ENCODE measurements at places on chromosomes 3 and 15.

- DNase-seq = no peak
Observed at GRCh38 chr15:79060175-79060574, 30.4 kb downstream of the RASGRF1 start.

- DNase-seq = no peak
Observed at GRCh38 chr3:52983336-52983807, 62.5 kb downstream of the SFMBT1 start.

DNA sequence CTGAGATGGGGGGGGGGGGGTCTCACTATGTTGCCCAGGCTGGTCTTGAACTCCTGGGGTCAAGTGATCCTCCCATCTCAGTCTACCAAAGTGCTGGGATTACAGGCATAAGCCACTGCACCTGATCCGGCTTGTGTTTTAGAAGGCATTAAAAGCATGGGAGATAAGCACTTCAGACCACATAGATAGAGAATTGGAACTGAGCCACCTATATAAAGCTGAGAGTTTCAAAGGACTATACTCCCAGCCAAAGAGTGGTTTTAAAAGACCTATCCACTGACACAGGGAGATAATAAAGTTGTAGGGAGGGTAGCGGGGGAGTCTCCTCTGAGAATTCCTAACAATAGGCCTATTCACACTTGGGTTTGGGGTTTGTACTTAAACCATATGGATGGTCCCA is 34.8 kb downstream of the DENND4A start:
- no peak for DNase-seq

DNA sequence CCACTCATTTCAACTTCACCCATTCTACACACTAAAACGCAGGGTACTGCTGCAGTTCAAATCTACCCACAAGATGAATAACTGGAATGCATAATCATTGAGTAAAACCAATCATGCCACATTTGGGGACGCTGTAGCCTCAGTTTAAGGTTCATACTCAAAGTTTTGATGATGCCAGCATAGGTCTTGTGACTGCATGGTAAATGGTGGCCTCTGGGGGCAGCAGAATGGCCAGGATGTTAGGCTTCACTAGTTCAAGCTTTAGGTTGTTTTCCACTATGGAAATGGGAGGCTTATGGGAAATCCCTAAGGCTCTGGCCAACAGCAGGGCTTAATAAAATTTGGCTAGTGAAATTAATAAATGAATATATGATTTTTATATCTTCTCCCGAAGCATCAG is 104.3 kb upstream of the TSC22D2 start:
- no peak for DNase-seq

- no peak for DNase-seq
Observed at GRCh38 chr3:187737368-187738070, 7.7 kb downstream of the BCL6 start.

DNA sequence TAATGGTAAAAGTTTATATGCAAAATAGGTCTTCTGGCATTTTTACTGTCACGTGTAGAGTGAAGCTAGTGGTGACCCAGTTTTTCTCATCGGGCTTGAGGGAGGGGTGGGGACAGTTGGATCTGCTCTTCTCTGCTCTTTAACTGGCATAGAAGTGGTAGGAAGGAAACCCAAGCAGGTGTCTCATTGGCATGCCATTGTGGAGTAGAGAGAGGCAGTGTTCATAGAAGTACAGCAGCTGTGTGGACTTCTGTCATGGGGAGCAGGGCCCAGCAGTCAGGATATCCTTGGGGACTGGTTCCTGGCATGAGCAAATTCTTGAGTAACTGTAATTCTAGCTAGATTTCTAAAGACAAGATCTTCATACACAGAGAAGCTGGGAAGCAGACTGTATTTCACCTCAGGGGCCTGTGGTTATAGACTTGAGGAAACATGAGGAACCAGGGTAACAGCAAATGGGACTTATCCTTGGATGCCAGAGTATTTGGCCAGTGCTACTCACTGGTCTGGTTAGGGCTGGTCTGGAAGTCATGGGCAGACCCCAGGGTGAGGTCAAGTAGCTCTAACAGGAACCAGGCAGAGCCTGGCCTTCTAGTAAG is 42.9 kb downstream of the CDIN1 start:
- no peak for DNase-seq

DNA sequence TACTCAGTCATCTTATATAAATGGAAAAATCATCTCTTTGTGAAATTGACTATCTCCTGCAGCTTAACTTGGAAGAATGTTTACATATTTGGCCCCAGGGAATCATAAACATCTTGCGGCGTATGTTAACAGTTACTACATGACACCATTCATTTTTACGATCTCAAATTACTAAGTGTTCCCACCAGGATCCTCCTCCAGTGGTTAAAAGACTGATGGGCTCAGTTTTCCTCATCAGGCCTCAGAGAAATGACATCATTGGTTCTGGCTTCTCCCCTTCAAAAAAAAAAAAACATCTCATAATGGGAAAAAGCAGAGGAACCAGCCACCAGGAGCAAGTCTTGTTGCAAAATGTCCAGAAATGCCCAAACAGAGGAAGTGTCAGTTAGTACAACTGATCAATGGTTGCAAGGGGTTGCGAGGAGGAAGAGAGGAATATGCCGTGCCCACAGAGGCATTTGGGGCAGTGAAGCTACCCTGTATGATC is 70.5 kb upstream of the LIPC start:
- no peak for DNase-seq

- no peak for DNase-seq
Observed at GRCh38 chr3:37093481-37093880, 80.9 kb downstream of the LRRFIP2 start.

GRCh38 chr3:187695449-187695848 is 6.9 kb downstream of the RTP2 start:
- DNase-seq = no peak

GRCh38 chr15:70558406-70559264 is 204.7 kb downstream of the UACA start:
- DNase-seq = no peak

DNA sequence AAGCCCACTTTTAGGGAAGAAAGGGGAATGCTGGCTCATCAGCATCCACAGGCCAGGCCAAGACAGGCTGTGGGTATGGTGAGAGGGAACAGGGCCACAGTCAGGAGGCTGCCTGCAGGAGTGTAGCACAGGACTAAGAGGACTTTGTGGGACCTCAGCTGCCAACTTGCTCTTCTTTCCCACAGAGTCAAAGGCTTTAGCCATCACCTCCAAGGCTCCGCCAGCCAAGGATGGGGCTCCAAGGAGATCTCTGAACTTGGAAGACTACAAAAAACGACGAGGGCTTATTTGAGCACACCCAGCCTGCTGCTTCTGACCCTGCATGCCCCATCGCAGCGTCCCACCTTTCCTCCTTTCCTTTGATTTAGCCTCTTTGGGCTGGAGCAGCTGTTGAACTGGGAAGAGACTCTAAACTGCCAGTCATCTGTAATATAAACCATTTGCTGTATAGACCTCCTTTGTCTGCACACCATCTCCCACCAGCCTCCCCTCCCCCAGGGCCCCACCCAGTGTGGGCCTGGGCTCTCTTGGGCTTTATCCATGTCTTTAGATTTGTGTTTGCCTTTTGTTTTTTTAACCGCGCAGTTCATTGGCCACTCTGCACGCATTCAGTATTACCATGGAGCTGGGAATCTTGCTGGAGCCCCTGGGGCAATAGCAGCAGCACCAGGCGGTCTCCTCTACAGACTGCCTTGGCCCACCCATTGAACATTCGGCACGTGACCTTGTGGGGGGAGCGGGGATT is 13.1 kb upstream of the ITPKA start:
- no peak for DNase-seq

- peak; percentile 38 for DNase-seq
Observed at GRCh38 chr15:42650208-42651066, 75.0 kb downstream of the STARD9 start.

DNA sequence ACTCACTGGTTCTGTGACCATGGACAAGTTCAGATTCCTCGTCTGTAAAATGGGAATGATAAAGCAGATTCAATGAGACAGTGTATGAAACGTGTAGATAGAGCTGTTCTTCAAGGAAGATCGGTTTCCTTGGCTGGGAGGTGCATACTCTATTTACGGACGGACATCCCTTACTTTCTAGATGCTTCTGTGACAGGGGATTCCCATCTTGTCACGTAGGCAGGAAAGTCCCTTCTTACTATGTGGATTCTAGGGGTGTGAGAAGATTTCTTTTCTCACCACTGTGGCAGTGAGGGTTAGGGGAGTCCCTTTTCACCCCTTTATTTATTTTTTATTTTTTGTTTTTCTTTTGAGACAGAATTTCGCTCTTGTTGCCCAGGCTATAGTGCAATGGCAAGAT is 180.9 kb upstream of the TBL1XR1 start:
- no peak for DNase-seq

DNA sequence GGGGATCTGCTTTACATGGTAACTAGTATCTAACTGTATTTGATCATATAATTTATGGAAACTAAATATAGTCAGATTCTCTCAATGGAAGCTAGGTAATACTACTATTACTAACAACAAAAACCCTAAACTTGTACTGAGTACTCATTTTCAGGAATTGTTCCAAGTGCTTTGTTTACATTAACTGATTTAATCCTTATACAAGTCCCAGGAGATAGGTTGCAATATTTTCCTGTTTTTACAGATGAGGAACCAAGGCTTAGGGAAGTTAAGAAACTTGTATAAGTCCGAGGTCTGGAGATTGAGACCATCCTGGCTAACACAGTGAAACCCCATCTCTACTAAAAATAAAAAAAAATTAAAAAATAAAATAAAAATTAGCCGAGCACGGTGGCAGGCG is 7.5 kb upstream of the MTHFS start:
- no peak for DNase-seq

DNA sequence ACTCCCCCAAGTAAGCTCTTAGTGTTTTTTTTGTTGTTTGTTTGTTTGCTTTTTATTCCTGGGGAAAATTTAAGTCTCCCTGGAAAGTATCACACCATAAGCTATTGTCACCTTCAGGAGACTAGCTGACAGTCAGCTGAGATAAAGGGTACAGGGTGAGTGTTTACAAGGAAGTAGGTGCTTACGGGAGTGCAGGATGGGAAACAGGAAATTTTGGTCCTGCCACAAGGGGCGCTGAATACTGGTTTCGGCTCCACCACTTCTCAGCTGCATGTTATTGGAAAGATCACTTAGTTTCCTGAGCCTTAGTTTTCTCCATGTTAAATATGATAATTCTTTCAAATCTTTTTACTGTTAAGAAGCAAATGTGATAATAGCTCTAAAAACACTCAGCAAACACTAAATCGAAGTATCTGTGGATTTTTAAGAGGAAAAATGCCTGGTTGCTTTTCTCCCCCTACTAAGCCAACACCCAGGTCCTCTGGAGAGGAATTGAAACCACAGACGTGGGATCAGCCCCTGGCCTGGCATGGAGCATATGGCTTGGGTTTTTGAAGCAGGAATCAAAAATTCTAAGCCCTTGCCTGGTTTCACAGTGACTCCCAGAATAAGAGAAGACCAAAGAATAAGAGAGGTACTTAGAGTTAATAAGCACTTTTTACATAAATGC is 90.7 kb downstream of the SCN11A start:
- DNase-seq = peak; percentile 41

- no peak for DNase-seq
Observed at GRCh38 chr3:94520364-94520763, 457.5 kb downstream of the NSUN3 start.

- no peak for DNase-seq
Observed at GRCh38 chr3:179166561-179167201, 18.5 kb downstream of the PIK3CA start.

GRCh38 chr15:85381850-85382751 is 1.7 kb downstream of the AKAP13 start:
- no peak for DNase-seq

DNA sequence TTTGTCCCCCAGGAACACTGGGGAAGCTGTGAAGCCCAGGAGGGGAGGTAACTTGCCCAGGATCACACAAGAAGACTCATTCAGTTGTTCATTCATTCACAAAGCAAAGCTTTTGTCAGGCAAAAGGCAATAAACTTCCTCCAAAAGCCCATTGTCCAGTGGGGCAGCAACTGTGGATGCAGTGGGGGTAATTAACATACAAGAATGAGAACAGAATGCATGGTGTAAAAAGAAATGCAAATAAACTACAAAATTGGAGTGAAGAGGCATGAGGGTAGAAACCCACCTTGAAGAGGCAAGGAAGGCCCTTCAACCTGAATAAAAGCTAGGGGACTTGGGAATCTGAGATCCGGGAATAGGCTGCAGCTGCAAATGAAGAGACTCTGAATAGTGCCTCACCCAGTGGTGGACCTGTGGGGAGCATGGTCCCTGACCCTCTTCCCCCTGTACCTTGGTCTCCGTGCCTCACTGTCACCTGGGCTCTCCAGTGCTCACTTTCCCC is 363.6 kb downstream of the CLSTN2 start:
- no peak for DNase-seq

DNA sequence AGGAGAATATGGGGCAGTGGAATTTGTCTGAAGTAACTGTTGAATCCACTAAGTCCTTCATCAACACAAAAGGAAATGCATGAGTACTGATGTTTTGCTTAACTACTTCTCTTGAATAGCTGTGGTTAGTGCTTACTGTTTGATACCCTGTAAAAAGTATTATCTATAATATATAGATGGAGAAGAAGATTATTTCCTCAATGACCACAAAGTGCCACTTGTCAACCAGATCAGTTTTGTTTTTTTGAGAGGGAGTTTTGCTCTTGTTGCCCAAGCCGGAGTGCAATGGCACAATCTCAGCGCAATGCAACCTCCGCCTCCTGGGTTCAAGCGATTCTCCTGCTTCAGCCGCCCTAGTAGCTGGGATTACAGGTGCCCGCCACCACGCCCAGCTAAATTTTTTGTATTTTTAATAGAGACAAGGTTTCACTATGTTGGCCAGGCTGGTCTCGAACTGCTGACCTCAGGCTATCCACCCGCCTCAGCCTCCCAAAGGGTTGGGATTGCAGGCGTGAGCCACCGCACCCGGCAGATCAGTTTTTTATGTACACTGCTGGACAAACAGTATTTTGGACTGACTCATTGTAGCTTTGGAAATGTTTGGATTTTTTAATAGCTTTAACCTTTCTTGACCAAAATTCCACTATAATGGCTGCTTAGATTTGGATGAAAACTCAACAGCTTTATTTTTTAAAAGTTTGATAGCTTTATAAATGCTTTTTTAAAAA is 1.5 kb upstream of the RPLP1 start:
- no peak for DNase-seq

- no peak for DNase-seq
Observed at GRCh38 chr3:185062191-185062590, 90.7 kb downstream of the C3orf70 start.

GRCh38 chr15:62739082-62739481 is 303.5 kb upstream of the TPM1 start:
- DNase-seq = no peak

DNA sequence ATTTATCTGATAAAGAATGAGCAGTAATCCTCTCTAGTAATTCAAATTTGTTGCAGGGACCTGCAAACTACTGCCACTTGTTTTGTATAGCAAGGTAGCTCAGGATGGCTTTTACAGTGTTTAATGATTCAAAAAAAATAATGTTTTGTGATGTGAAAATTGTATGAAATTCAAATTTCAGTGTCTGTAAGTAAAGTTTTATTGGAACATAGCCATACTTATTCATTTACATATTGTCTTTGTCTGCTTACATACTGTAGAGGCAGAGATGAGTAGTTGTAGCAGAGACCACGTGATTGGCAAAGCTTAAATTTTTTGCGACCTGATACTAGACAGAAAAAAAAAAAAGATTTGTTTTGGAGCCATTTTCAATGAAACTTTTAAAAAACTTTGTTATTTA is 6.5 kb upstream of the UTS2B start:
- DNase-seq = no peak
